ENCODE measurements at places on chromosomes 11 and 22.
A peak's percentile ranks its signal among the peaks of the same experiment; 100 is the strongest.

DNA sequence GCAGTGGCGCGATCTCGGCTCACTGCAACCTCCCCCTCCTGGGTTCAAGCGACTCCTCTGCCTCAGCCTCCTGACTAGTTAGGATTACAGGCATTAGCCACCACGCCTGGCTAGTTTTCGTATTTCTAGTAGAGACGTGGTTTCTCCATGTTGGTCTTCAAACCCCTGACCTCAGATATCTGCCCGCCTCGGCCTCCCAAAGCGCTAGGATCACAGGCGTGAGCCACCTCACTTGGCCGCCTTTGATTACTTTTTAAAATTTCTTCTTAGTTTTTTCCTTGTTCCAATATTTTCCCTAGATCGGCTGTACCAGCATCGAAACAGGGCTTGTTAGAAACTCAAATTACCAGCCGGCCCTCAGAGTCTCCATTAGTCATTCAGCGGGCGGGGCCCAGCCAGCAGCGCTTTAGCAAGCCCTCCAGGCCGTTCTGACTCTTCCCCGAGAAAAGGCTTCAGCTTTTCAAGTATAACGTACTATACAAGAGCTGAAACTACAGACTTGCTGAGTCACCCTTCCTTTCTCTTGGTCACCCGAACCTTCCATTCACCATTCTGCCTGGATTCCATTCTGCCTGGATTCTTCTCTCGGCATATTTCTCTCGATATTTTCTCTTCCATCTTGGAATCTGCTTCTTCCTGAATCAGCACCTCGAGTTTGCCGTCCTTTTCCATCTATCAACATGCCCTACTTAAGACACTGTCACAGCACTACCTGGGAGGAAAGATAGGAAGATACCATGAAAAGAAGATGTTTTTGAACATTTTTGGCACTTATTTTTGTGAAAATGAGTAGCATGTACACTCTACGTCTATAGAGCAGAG is 6.7 kb upstream of the CAPRIN1 start:
- peak; percentile 7 for DNase-seq

DNA sequence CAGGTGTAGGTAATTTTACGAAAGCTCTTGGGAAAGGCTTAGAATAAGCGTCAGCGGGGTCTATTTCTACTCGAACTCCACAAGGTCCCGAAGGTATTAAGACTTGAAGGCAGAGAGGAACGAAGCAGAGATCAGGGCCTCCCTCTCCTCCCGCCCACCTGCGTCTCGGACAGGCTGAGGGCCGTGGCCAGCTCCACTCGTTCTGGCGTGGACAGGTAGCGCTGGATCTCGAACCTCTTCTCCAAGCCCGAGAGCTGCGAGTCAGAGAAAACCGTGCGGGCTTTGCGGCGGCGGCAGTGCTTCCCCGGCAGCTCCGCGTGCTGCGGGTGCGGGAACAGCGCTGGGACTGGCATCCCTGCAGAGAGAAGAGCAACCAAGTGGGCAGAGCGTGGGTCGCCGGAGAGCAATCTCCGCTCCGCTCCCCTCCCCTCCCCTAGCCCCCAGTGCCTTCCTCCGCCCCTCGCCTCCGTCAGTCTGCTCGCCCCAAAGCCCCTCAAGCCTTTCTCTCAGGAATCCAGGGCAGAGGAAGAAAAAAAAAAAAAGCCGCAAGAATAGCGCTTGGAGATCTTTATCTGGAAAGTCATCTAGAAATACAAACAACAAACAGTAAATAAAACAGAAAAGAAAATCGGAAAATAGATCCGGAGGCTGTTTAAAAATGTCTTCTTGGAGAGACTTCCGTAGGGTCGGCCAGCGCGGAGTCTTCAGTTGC is 2.4 kb downstream of the BSX start:
- no peak for DNase-seq

DNA sequence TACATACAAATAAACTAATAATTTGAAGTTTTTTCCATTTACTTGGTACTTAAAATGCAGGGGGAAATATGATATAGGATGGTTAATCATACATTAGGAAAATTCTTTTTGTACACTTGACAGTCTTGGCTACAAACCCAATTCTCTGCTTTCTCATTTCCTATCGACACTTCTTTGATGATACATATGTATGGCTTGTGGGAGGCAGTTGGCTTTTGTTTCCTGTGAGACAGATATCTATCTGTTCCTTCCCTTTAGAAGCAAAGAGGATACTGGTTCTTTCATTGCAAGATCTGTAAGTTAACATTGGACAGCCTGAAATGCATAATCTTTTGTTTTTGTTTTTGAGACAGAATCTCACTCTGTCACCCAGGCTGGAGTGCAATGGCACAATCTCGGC is 47.9 kb upstream of the ADORA2A start:
- no peak for DNase-seq

GRCh38 chr22:28604966-28605761 is 74.5 kb downstream of the TTC28 start:
- no peak for DNase-seq

DNA sequence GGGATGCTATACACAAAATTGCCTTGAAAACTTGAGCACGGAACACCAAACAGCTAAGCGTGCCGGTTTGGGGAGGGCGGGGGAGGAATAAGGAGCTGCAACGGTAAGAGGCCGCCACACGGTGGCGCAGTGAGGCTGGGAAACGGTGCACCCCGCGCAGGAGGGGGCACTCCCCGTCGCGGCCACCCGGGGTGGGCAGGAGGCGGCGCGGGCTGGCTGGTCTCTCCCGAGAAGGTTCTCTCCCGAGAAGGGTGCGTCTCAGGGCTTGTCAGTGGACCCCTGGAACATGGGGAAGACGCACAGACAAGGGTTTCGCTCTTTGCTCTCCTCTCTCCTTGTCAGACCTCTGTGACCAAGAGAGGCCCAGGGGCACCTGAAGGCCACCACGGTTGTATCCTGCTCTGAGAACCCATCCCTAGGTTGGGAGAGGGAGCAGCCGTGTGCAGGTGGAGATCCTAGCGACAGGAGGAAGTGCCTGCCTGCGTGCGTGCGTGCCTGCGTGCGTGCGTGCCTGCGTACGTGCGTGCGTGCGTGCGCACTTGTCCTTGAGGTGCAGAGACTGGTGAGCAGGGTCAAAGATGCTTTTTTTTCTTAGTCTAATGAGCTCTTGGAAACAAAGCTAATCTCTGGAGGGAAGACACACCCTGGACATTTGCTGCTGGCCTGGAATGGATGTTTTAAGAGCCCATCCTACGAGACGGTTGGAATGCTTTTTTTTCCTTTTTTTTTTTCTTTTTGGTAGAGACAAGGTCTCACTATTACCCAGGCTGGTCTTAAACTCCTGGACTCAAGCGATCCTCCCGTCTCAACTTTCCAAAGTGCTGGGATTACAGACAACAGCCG is 18.1 kb upstream of the JAM3 start:
- DNase-seq = peak; percentile 74

DNA sequence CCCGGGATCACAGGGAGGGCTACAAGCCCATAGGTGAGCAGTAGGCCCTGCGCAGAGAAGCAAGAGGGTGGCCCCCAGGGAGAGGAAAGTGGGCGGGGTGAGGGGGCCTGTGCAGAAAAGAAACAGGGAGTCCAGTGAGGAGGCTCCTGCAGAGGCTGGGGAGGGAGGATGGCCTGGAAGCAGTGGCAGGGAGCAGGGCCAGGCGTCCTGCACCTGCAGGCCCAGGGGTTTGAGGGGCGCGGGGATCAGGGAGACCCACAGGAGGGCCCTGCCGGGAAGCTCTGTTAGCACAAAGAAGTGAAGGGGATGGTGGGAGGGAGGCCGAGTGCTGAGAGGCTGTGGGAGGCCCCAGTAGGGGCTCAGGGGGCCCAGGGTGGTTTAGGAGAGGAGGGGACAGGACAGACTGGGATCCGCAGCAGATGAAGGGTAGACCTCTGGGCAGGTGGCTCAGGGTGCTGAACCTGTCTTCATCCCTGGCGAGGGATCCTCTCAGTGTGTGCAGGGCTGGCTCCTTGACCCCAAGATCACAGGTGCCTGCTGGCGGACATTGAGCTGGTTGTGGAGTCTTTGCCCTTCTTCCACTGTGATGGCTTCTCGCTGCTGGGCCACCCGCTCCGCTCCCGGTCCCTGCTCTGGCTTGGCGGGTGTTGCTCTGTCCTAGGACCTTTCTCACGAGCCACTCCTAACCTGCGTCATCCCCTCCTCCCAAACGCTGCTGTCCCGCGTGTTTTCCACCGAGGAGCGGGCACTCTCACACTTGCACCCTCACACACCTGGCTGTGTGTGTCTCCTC is 31.8 kb upstream of the CELSR1 start:
- peak; percentile 58 for DNase-seq

- DNase-seq = no peak
Measured at GRCh38 chr11:104402812-104403521, 239.0 kb upstream of the PDGFD start.

DNA sequence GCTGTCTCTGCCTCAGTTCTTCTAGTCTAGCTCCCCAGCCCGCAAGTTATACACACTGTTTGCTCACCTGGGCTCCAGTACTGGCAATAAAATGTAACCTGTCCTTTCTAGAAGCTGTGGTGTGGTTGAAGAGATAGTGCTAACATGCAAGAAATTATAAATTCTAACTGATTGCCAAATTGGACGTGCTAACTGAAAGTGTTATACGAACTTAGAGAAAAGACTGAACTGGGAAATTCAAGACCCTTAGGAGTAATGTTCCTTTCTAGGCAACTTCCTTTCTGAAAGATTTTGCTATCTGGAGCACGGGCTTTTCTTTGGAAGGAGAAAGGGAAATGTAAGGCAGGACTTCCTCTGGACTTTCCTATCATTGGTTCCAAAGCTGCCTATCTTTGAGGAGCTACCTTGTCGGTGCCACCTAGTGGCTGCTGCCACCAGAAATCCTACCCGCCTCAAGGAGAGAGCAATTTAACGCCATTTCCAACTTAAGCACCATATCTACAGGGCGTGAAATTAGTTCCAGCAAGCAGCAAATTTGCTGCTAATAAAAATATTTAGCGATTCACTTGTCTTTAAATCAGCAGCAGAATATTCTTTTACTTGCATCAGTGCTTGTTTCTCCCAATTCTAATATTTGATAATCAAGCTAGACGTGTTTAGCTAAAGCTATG is 12.7 kb upstream of the TMEM218 start:
- DNase-seq = no peak

DNA sequence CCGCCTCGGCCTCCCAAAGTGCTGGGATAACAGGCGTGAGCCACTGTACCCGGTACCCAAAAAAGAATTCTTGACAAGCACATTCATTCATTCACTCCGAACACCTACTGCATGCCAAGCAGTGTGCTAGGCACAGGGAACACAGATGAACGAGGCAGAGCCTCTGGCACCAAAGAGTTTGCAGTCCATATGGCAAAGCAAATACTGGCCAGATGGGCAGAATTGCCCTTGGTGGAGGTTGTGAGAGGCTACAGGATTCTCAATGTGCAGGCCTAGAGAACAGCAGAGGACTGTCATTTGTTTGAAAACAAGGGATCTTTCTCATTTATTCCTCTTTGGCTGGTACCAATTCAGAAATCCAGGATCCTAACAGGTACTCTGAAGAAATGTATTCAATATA is 27.5 kb upstream of the MTCH2 start:
- no peak for DNase-seq

GRCh38 chr22:32501836-32502752 is 27.5 kb downstream of the FBXO7 start:
- DNase-seq = no peak

GRCh38 chr11:30936491-30936890 is 350.3 kb upstream of the MPPED2 start:
- DNase-seq = no peak

GRCh38 chr22:46631113-46631512 is 10.9 kb downstream of the GRAMD4 start:
- DNase-seq = no peak

- no peak for DNase-seq
Measured at GRCh38 chr11:4636136-4636535, 1.1 kb upstream of the OR51D1 start.

- DNase-seq = no peak
Measured at GRCh38 chr11:128731041-128731663, 37.3 kb downstream of the FLI1 start.

Data from left lung (tissue), 14 donors.